Activated CD4-positive, alpha-beta T cell treated with anti-CD3 and anti-CD28 coated beads for 48 hours (primary cell): ENCODE measurements at places on chromosomes 13 and 19.

GRCh38 chr13:33560726-33561125 lies 257.2 kb upstream of the RFC3 start:
- DNase-seq: no peak

- no peak for DNase-seq
Measured at GRCh38 chr13:59584761-59585670, 578.7 kb downstream of the DIAPH3 start.

- DNase-seq: no peak
Measured at GRCh38 chr19:48303367-48303766, 22.0 kb upstream of the EMP3 start.

DNA sequence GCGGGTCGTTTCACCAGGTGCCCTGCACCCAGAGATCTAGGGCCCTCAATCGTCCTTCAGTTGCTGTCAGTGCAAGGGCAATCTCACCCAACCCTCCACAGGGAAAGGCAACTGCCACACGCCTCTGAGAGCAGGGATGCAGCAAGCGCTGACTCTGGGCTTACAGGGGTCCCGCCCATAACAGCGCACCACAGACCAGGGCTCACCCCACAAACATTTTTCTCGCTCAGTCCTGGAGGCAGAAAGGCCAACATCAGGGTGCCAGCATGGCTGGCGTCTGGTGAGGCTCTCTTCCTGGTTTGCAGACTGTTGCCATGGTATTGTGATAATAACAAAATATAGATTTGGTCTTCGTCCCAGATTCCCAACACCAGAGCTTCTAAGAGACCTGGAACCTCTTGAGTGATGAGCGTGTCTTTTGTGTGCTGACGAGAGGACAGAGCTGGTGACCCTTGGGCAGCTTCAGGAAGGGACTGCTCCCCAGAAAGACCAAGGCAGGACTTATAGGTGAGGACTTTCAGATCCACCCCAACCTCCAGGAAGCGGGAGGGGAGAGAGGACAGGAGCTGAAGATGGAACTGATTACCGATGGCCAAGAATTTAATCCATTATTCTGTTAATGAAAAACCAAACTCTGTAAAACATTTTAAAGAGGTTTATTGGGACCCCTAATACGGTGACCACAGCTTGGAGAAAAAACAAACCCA lies 51.3 kb downstream of the C13orf46 start:
- no peak for DNase-seq

DNA sequence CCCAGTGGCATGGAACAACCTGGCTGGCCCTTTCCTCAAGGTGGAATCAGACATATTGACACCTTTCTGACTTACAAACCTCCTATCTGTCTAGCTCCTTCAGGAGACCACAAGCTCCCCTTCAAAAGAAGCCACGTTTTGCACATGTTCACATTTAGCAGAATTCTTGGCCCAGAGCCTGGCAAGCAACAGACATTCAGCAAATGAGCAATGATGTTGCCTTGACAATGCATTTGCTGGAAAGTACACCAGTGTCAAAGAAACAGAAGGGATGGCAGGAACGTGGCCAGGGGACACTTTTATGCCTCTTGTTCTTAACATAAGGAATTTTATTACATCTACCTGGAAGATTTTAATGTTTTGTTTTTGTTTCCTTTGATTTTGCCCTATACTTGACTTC lies 85.5 kb upstream of the FGF14 start:
- no peak for DNase-seq

GRCh38 chr13:38283346-38283745 lies 66.3 kb upstream of the UFM1 start:
- no peak for DNase-seq

GRCh38 chr19:46975925-46976782 lies 43.5 kb upstream of the NPAS1 start:
- no peak for DNase-seq

GRCh38 chr13:33519561-33520467 lies 234.3 kb upstream of the STARD13 start:
- no peak for DNase-seq

DNA sequence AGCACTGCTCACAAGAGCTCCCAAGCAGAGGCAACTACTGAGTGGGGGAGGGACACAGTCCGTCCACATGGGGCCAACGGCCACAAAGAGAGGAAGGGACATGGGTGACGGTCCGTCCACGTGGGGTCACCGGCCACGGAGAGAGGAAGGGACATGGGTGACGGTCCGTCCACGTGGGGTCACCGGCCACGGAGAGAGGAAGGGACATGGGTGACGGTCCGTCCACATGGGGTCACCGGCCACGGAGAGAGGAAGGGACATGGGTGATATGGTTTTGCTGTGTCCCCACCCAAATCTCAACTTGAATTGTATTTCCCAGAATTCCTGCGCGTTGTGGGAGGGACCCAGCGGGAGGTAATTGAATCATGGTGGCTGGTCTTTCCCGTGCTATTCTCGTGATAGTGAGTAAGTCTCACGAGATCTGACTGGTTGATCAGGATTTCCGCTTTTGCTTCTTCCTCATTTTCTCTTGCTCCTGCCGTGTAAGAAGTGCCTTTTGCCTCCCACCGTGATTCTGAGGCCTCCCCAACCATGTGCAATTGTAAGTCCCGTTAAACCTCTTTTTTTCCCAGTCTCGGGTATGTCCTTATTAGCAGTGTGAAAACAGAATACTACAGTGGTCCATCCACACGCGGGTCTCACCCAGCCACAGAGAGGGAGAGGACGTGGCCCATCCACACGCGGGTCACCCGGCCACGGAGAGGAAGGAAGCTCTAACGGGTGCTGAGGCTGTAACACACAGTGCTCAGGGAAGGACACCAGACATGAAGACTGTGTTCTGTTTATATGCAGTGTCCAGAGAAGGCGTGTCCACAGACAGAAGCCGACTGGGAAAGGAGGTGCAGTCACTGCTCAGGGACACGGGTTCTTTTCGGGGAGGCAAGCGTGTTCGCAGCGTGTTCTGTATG lies 48.5 kb downstream of the GAS6 start:
- DNase-seq: peak; percentile 43

DNA sequence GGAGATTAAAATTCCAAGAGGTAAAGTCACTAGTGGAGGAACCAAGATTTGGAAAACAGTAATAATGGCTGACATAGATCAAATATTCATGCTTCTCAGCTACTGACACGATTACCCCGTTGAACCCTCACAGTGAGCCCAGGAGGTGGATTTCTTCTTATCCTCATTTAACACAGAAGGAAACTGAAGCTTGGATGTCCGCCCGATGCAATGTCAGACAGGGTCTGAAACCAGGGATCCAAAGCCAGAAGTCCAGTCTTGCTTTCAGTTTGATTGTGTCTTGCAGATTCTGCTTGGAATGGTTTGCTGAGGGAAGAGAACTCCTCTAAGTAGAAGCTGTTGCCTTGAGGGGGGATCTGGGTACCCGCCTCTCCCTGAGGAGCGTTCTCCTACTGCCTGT lies 404.7 kb downstream of the KCNRG start:
- DNase-seq: no peak

DNA sequence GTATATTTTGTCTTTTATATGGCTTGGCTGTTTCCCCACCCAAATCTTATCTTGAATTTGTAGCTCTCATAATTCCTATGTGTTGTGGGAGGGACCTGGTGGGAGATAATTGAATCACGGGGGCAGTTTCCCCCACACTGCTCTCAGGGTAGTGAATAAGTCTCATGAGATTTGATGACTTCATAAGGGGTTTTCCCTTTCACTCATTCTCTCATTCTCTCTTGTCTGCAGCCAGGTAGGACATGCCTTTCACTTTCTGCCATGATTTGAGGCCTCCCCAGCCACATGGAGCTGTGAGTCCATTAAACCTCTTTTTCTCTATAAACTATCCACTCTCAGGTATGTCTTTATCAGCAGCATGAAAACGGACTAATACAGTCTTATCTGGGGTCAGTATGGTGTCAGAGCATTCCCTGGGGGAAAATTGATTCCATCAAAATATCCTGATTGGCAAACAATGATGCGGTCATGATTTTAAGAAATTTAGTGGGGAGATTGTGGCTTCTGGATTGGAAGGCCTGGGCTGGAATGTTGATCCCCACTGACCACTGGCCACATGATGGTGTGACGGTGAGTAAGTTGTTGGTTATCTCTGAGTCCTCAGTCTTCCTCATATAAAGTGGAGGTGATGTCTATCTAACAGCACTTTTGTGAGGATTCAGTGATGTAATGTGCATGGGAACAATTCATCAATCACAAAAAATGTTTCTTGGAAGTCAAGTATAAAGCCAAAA lies 27.5 kb upstream of the ANKRD10 start:
- DNase-seq: peak; percentile 61

DNA sequence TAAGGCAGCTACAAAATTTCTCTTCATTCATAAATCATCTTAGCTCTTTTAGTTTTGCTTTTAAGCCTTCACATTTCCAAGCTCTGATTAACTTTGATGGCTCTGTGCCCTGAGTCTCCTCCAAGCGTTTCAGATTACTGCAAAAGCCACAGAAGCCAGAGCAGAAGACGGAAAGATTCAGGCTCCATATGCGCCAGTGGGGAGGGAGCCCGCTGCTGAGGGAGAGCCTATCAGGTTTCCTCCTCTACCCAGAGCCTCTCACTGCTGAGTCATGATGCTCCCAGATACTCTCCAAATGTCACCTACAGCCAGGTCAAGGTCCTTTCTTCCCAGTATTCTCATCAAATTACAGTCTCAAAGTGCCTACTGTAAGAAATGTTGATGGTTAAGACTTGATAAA lies 193.6 kb downstream of the RAP2A start:
- no peak for DNase-seq

GRCh38 chr19:39379865-39380396 lies 11.0 kb downstream of the PAF1 start:
- no peak for DNase-seq

- DNase-seq: no peak
Measured at GRCh38 chr19:37907735-37908455, 887 bp downstream of the SIPA1L3 start.

DNA sequence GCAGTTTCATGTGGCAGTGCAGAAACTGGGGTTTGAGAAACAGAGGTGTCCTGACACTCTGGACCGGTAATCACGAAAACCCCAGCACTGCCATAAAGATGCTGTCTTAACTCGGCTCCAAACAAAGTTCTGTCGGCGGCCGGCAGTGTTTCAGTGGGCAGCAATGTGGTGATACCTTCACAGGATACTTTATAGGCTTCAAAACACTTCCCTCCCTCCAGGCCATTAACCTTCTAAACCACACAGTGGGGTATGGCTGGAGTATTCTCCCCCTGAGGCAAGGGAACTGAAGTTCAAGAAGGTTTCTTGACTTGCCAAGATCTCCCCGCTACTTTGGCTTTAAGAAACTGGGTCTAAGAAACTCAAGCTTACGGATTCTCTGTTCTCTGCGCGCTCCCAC lies 1.1 kb downstream of the RUBCNL start:
- no peak for DNase-seq

- peak; percentile 77 for DNase-seq
Measured at GRCh38 chr13:23377983-23378632, 55.4 kb downstream of the SACS start.

- no peak for DNase-seq
Measured at GRCh38 chr19:28614634-28615545, 598.1 kb downstream of the UQCRFS1 start.

- DNase-seq: no peak
Measured at GRCh38 chr13:93955904-93956303, 523.6 kb downstream of the DCT start.

DNA sequence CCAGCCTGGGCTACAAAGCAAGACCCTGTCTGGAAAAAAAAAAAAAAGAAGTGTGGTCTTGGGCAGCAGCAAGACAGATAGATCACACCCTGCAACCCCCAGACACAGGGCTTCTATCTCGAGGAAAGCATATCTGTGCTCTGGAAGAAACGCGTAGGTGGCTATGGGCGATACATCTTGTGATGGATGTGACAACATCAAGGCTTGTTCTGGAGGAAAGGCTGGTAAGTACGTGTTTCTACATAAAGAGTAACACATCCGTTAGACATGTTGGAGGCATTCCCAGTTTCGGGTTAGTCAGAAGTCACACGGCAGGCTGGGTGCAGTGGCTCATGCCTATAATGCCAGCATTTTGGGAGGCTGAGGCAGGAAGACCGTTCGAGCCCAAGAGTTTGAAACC lies 6.6 kb upstream of the DHDH start:
- DNase-seq: peak; percentile 44

GRCh38 chr19:47239610-47240296 lies 8.8 kb upstream of the BBC3 start:
- DNase-seq: peak; percentile 52

GRCh38 chr19:5338656-5339197 lies 1.9 kb downstream of the PTPRS start:
- DNase-seq: no peak

DNA sequence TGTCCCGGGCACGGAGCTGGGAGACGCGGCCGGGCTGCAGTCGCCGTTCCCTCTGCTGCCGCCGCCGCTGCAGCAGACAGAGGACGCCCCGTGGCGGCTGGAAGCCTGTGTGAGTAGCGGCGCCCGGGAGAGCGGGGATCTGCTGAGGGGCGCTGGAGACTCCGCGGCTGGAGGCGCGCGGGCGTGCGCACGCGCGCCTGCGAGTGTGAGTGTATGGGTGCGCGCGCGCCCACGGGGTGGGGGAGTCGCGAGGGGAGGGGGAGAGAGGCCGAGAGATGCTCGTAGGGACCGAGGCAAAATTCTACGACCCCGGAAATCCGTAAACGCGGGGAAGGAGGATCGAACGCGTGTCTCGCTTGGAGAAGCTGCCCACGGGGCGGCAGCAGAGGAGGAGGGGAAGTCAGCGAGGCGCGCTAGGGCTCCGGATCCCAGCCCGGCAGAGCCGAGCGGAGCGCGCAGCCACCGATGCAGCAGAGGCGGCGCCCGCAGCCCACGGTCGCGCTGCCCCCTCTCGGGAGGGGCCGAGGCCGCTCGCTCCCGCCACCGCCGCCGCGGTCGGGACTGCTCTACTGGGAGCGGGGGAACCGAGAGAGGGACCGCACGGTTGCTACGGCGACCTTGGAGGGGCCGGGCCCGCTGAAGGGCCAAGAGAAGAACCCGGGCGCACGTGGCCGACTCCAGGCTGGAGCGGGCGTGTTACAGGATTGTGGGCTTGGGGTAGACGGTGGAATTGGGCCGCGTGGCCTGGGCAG lies at the start of gene ENOX1:
Gene ENOX1 (minus strand): TSS at position 207 of the 752 bp plus-strand sequence.
- DNase-seq: peak; percentile 50

DNA sequence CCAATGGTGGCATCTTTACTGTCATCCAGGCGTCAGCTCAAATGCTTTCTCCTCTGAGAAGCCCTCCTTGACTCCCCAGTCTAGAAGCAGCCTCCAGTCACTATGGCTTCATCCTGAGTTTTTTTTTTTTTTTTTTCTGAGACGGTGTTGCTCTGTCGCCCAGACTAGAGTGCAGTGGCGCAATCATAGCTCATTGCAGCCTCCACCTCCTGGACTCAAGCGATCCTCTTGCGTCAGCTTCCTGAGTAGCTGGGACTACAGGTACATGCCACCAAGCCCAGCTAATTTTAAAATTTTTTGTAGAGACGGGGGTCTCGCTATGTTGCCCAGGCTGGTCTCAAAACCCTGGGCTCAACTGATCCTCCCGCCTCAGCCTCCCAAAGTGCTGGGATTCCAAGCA lies 4.2 kb downstream of the NRTN start:
- DNase-seq: no peak
